ENCODE measurements at places on chromosomes 7 and 10. TPM values are rescaled to one million over a fixed set of nuclear protein-coding genes. Genes with fewer than 3 reads are reported as not detected.

SPDYE5 gene
- not detected for total RNA-seq

GPR15LG gene
- not detected for total RNA-seq

- no peak for DNase-seq
Measured at GRCh38 chr10:78914502-78915189, 154.1 kb upstream of the ZMIZ1 start.

GRCh38 chr10:73992899-73993788 lies 4.8 kb upstream of the VCL start:
- DNase-seq, result no peak

PDE6C gene
- not detected for total RNA-seq

GRCh38 chr10:80530816-80531215 lies 6.9 kb upstream of the SH2D4B start:
- DNase-seq, result no peak

DNA sequence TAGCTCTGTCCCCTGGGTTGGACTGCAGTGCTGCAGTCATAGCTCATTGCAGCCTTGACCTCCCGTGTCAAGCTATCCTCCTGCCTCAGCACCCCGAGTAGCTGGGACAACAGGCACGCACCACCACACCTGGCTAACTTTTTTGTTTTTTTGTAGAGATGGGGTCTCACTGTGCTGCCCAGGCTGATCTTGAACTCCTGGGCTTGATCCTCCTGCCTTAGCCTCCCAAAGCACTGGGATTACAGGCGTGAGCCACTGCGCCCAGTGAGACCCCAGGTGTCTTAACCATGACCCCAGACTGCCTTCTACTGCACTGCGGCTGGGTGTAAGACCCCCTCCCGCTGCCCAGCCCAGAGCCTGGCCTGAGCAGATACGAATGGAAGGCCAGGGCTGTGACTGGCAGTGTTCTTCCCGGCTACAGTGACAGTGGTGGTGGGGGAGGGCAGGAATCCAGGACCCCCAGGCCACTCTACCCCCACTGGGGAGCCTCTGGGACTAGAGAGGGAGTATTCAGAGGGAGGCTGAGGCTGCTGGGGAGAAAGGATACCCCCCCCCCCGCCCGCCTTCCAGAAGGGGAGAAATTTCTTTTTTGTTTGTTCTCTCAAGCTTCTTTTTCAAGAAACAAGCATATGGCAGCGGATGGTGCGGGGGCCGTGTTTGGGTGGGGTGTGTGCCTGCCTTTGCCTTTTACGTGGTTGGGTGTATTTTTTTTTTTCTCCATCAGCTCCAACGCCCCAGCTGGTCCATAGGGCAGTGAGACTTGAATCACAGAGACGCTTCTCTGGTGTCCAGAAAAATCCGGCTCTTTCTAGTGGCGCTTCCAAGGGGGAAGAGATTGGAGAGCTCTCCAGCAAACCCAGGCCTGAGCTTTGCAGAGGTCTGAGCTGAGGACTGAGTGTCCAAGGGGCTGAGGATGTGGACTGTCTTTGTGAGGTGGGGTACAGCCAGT lies 36.6 kb downstream of the GTF2IRD1 start:
- DNase-seq, result no peak

GRCh38 chr10:130545122-130545521 lies 408.9 kb downstream of the GLRX3 start:
- DNase-seq, result no peak

DNA sequence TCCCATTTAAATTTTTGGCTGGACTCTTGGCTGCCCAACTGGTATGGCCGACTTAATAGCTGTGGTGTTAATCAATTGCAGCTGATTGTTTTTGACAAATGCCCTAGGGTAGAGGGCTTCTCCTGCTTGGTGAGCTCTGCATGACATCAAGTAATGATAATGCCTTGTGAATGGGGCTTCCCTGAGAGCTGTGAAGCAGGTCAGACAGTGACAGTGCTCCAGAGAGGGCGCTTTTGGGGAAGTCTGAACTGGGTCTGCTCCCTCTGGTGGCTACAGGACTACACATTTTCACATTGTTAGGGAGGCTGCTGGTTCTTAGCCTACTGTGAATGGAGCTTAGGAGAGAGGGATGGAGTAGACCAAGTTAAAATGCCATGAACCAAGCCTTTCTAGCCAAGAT lies 98.8 kb downstream of the SDK1 start:
- peak; percentile 30 for DNase-seq

DNA sequence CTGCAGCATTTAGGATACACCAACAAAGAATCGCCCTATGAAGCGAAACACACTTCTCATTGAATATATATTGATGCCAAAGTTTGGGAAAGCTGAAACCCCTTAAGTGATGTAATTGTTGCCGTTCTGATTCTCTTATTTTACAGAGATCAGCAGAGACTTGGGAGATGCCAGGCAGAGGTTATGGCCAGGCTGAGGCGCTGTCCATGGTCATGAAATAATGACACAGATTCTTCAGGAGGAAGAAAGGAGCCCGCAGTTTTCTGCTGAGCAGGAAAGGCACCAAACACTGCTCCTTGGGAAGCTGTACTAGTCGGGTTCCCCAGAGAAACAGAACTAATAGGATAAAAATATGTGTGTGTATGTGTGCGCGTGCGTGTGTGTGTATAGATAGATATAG lies 566.0 kb downstream of the CALN1 start:
- DNase-seq, result no peak

DNA sequence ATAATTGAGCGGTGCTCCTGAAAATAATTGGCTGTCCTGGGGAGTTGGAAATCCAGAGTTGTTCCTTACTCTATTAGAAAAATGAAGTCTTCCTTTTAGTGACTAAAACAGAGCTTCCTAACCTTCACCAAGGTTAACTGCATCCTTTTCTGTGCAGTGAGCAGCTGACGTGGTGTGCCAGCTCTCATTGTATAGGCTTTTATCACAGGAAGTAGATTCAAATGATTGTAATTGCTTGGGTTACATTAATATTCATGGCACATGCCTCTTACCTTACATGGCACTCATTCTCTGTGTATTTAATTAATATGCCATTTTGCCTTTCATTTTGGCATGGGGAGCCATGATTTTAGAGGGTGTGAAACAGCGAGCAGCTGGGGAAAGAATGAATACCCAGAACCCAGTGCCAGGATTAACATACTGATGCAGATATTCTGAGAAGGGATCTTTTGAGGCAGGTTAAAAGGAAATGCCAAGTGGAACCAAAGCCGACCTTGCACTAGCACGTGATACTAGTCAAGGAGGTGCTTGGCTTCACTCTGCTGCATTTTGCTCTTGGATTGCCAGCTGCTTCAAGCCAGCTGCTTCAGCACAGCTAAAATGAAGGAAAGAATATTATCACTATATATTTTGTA lies 115.3 kb downstream of the ST7 start:
- no peak for DNase-seq

GRCh38 chr7:138542183-138542582 lies 82.1 kb downstream of the TRIM24 start:
- DNase-seq, result no peak

AZGP1 gene
- 0.71 TPM for total RNA-seq

DNA sequence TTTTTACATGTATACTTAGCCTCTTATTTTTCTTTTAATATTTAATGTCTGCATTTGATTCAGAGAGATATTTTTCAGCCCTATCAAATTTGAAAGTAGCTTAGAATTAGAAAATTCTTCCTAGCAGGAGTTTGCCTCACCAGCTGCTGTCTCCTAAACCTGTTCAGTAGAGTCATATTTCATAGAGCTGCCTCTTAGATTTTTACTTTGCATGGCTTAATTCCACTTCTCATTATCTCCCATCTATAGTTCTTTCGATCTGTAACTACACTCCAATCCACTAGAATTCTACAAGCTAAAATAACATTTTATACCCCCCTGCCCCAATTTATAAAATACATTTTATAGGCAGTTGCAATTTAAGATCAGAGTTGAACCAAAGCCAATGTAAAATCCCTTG lies 227.0 kb downstream of the ANK3 start:
- no peak for DNase-seq

NANOS1 gene
- 0.78 TPM for total RNA-seq
